Adrenal gland (tissue), 19 donors: ENCODE measurements at places on chromosomes 13 and 19.

GRCh38 chr19:23560051-23560450, 127.0 kb downstream of the ZNF675 start:
- DNase-seq: no peak

DNA sequence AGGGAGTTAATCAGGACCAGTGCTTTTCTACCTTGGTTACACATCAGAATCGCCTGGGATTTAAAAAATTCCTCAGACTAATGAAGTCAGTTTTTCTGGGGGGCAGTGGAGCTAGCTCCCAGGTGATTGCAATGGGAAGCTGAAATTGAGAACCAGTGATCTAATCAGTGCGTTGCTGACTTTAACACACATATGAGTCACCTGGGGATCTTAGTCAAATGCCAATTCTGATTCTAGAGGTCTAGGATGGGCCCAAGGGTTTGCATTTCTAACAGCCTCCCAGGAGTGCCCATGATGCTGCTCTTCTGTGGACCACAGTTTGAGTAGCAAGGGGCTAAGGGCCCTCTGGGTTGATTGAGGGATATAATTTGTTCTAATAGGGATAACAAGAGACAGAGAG, 54.5 kb downstream of the KL start:
- no peak for DNase-seq

DNA sequence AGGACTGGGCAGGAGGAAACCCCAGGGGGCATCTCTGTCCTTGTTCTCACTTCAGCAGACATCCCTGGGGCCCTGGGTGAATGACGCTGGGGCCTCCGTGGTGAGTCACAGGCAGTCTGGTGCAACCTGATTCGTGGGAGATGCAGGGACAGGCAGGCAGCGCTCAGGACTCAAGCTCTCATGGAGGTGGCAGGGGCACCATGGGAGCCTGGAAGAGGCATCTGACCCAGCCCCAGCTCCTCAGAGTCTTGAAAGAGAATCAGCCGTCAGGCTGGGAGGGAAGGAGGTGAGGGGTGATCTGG, 14.0 kb upstream of the PTOV1 start:
- peak; percentile 49 for DNase-seq

GRCh38 chr13:33369073-33369472, 83.5 kb upstream of the STARD13 start:
- no peak for DNase-seq

DNA sequence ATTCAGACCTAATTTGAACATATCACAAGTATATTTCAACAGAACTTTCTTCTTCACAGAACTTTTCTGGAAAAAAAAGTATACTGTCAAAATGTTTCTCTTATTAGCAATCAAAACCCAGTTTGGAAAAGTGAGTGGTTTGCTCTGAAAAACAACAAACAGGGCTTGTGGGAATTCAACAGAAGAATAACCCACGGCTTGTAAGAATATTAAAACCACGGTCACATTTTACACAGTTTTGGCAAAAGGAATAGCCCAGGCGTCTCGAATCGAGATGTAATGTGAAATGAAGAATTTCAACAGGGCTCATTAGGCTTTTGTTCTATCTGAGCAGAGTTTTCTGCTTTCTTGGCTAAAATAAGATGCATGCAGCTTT, 70.7 kb downstream of the COL4A2 start:
- no peak for DNase-seq

- DNase-seq: no peak
These were observed 2.8 kb downstream of the GNA11 start for GRCh38 chr19:3096902-3097326.

DNA sequence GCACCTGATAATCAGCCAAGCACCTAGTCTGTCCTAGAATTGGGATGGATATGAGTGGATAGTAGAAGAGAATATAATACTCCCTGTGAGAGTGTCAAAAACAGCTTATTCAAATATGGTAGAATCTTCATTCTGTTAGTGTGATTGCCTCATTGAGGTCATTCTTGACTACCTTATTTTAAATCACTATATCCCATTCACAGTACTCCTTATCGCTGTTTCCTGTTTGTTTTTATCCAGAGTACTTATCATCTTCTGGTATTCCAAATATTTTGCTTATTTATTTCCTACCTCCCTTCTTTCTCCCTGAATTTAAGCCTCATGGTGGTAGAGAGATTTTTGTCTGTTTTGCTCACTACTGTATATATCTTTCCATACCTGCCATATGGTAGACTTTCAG, 9.9 kb downstream of the NDFIP2 start:
- no peak for DNase-seq

DNA sequence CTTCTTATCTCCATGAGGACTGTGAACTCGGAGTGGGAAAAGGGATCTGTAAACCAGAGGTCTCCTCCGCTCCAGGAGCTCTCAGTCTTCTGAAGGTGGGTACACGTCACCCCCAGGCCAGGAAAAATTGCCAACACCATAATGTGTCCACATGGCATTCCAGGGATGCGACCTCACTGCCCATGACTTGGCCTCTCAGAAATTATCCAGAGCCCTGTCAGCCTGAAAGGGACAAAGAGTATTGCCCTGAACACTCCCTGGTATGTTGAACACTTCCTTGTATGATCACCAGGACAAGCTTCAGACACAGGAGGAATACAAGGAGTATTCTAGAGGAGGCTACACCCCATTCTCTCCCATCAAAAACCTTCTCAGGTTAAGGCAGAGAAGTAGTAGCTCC, 81.0 kb upstream of the SLC7A1 start:
- DNase-seq: no peak

DNA sequence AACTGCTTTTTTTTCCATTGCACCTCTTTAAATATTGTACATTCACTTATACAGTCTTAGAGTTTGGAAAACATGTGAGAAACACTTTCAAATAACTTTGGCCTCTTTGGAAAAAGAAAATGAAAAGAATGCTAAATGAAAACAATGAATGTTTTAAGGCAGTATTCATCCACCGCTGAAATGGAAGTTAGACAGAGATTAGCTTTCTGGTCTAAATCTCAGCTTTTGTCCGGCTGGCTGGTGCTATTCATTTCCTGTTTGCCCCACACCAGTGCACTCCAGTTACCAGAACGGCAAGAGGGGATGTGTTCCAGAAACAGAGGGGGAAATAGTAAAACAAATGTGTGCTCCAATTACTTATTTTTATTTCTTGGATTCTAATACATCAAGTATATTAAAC, 1201.3 kb downstream of the EFNB2 start:
- no peak for DNase-seq

DNA sequence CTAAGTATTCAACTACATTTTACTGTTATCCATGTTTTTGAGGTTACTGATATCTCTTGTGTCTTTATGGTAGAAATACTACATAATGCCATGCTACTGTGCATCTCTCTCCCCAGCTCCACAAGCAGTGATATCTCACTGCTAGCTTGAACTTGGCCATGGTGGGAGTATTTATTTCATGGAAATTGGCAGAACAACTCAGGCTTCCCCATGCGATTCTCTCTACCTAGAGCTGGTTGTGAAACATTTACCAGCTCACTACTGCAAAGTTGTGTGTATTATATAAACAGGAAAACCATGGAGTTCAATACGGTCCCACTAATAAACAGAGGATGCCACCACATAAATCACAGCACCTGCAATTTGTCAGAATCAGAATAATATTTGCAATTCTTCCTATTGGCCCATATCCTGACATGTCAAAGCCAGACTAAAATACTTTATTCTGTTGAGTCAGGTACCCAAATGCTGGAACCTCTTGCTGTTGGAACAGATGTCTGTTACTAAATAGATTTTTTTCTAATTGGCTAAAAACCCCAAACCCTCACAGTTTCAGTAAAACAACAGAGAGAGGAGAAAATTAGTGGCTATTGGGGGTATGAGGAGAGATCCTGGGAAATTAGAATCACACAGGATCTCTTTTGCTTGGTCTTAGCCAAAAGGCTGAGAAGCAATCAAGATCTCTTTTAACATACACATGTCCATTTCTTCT, 91.4 kb upstream of the SLC10A2 start:
- DNase-seq: no peak

DNA sequence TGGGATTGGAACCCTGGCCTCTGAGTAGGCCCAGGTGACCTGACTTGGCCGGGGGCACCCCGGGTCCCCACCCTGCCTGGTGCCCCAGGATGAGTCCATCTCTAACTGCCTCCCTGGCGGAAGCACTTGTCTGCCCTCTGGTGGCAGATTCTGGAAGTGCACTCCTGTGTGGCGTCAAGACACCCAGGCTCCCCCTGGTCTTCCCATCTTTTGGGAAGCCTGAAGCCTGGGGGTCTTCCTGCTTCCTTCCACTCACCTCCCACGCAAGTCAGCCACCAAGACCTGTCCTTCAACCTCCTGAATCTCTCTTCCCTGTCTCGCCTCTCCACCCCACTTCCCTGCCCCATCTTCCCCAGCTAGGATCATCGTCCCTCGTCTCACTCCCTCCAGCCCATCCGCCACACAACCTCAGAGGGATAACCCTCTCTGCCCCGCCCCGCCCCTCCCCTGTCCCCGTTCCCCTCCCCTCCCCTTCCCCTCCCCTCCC, 7.4 kb downstream of the RABAC1 start:
- DNase-seq: peak; percentile 85

DNA sequence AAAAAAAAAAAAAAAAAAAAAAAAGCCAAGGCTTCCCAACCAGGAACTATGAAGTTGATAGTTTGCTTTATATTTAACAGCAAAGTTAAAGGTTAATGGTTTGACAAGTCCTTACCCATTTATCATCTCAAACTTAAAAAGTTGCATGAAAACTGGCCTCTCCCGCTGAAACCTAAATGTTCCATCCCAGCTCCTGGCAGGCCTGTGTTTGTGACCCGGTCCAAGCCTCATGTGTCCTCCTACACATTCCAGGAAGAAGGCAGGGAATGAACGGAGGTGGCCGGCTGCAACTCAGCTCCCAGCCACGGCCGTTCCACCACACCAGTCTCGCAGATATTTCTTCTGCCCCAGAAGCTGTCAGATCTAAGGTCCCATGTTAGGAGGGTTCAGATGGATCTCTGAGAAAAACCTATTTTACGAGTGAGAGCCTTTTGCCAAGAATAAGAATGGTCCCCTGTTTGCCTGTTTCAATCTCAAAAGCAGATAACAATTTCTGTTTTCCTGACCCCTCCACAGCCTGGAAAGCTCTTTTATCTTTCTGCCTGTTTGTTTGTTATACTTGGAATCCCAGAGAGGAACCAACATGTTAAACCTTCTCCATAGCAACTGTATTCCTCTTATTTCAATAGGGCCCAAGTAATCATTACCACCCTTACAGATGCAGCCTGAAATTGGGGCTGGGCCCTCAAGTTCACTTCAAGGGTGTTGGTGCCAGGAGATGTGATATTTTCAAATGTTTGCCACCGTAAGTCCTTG, 56.5 kb downstream of the KCTD12 start:
- DNase-seq: no peak

DNA sequence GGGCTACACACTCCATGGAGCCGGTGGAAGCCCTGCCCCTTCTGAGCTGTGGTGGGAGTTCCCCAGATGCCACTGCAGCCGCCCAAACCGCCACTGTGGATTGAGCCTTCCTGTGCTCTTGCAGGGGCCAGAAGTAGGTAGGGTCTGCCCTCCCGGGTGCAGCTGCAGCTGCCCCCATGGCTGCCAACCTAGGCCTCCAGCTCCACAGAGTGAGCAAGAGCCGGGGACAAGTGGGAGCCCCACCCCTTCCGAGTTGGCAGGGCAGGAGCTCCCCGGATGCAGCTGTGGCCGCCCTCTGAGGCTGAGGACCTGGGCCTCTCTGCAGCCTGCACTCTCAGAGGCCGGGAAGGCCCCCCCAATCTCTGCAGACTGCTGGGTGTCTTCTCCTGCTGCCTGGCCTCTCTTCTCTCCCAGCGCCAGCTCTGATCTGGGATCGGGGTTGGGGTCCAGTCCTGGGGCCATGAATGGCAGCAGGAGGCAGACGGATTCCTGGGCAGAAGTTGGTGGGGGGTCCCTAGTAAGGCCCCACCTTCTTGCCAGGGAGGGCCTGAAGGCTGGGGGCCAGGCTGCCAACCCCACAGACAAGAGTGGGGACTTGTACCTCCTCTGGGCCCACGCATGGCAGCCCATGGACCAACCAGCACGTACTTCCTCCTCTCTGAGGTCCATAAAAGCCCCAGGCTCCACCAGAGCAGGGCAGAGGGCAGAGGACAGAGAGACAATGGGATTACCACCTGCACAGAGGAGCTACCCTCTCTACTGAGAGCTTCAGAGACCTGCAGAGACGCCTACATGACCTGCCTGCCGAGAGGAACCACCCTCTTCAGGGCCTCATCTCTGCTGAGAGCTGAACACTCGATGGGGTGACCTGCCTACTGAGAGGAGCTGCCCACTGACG, 28.9 kb downstream of the AP2S1 start:
- no peak for DNase-seq

GRCh38 chr13:96804174-96804573, 190.1 kb downstream of the OXGR1 start:
- DNase-seq: no peak

DNA sequence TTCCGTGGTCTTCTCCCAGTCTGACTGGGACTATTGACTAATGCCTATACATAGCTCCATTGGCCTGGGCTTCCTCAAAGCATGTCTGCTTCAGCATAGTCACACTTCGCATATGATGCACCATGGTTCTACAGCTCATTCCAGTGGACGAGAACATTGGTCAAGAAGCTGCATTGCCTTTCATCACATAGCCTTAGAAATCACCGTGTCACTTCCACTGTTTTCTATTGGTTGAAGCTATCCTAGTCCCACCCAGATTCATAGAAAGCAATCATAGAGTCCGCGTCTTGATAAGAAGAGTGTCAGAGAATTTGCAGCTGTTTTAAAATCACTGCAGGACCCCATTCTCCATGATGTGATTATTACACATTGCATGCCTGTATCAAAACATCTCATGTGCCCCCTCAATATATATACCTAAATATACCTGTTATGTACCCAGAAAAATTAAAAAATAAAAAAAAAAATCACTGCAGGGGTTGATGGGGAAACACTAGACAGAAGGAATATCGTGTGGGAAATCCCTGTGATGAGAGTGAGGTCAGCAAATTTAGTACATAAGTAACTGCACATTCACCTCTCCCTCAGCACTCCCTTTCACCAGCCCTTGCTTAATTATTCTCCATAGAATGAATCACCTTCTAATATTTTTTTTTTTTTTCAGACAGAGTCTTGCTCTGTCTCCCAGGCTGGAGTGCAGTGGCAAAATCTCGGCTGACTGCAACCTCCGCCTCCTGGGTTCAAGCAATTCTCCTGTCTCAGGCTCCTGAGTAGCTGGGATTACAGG, 2.2 kb upstream of the ARHGAP33 start:
- DNase-seq: no peak

DNA sequence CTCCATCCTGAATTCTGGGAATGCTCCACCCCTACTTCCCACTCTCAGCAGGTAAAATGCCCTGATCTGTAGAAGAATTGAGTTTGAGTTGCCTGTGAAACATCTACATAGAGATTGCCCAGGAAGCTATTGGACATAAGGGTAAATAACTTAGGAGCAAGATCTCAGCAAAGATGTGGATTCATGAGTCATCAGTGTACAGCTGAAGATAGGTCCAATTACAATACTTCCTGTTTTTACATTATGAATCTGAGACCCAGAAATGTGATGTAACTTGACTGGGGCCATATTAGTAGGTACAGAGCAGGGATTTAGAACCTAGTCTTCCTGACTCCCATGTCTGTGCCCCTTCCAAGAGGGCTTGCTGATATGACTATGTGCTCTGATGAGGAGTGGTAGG, 79.4 kb upstream of the FNDC3A start:
- DNase-seq: no peak

- no peak for DNase-seq
These were observed 27.7 kb upstream of the HIF3A start for GRCh38 chr19:46269101-46269500.
